M059J (cell line): ENCODE measurements at places on chromosomes 16 and 17.
A peak's percentile ranks its signal among the peaks of the same experiment; 100 is the strongest.

DNA sequence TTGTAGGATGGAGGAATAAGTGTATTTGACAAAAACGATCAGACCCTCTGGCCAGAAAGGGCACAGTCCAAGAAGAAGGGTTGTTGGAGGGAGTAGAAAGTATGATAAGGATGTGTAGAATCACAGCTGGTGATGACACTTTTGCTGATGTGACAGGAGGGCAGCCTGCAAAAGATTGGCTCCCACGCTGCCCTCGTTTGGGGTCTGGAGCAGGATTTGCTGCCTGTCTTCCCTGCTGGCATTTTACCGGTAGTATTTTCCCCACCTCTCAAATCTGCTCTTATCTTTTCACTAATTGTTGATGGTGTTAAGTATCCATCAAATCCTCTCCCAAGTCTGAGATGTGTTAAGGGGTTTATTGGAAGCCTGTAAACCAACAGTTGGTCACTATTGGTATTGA, 208.8 kb downstream of the CCDC182 start:
- DNase-seq, result no peak

DNA sequence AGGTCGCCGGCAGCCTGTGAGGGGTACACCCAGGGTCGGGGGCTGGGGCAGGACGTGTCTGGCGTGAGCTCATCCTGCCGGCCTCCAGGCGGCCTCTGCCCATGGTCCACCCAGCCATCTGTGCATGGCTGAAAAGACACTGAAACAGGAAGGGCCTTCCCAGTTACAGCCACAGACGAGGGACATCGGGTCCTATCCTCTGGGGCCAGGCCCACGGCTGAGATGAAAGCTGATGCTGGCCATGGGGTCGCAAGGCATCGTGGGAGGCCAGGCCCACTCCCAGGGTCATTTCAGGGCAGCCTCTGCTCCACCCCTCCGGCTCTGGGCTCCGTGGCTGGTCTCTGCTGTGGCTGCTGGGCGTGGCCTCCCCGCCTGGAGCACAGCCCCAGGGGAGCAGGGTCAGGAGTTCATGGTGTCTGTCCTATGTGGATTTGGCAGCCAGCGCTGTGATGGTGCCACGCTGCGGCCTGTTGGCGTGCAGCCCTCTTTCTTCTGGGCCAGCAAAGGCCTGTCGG, 16.6 kb upstream of the ATP6V0C start:
- DNase-seq, result no peak

GRCh38 chr17:65182233-65182632, 45.1 kb downstream of the RGS9 start:
- DNase-seq, result no peak

DNA sequence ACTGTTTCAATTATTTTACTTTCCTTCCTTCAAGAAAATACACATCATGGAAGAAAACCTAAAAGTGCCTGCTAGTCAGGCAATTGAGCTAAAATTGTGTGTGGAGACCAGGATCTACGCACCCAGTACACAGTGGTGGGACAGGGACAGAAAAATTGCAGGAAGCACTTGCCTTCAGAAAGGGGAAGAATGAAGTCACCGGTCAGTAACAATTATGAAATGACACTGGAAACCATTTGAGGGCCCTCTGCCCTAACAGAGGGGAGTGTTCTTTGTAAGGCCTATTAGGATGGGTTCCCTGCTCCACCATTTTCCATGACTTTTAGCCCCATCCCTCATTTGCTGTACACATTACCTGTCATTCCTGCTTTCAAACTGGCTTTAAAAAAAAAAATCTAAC, 4.5 kb upstream of the PHAF1 start:
- no peak for DNase-seq

DNA sequence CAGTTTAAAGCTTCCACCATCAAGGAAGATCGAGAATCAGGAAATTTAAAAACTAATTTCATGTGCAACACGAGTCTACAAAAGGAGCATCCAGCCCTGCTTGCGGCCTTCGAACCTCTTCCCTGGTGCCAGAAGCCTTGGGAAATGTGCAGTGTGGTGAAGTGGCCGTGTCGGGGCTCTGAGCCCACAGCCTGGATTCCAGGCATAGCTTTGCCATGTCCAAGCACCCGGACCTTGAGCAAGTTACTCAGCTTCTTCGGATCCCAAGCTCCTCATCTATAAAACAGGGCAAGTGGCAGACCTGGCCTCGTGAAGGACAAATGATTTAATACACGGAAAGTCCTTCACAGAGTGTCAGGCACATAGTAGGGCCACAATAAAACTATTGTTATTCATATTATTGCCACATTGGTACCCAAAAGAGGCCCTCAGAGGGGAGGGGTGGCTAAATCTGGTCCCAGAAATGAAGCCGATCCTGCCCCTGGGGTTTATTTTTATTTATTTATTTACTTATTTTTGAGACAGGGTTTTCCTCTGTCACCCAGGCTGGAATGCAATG, 34.8 kb downstream of the COTL1 start:
- DNase-seq, result no peak

DNA sequence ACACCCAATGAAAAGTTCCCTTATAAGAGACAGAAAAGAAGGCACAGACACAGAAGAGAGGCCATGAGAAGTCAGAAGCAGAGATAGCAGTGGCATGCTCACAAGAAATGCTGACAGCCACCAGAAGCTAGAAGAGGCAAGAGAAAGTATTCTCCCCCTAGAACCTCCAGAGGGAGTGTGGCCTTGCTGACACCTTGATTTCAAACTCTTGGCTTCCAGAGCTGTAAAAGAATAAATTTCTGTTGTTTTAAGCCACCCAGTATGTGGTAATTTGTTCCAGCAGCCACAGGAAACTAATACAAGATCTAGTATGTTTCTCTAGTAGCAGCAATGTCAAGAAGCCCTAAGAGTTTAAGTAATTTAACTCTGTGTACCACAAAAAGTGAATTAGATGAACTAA, 87.2 kb upstream of the NOG start:
- DNase-seq, result no peak

- DNase-seq, result no peak
These were observed 34.4 kb downstream of the CACNA1G start for GRCh38 chr17:50594892-50595291.

DNA sequence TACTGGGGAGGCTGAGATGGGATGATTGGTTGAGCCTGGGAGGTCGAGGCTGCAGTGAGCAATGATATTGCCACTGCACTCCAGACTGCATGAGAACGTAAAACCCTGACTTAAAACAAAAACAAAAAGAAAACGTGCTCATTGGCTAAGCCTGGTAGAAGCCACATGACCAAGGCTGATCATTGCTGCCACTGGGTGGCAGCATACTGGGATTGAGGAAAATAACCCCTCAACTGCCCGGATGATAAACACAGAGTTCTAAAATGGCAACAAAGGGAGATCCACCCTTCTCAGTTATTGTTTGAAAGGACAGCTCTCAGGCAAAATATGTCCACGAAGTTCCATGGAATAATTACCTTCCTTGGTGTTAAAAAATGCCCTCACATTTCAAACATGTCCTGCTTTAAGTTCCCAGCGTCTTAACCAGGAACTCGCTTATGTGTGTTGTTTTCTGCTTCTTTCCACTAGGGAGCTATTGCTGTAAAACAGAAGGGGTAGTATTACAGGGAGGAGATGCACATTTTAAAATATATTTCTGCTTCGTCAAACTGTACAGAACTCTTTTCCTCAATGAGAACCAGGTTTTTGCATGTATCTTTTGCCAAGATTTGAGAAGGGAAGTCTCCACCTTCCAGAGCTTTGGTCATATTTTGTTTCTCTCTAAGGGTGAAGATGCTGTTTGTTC, 675.3 kb downstream of the MAF start:
- DNase-seq, result no peak

DNA sequence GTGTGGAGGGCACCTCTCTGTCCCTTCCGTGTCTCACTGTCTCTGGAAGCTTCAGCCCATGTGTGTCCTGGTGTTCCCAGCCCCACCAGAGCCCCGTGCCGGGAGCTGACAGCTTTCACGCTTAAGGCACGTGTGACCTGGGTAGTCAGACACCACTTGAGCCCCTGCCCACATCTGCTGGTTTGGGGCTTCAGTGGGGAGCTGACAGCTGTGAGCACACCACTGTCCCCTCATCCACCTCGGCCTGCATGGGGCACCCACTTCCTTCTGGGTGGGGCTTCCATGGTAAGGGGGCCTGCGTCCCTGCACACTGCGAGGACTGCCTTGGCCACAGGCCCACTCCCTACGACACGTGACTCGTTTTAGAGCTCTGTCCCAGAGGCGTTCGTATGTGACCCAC, 2.6 kb upstream of the TEDC2 start:
- DNase-seq, result no peak

DNA sequence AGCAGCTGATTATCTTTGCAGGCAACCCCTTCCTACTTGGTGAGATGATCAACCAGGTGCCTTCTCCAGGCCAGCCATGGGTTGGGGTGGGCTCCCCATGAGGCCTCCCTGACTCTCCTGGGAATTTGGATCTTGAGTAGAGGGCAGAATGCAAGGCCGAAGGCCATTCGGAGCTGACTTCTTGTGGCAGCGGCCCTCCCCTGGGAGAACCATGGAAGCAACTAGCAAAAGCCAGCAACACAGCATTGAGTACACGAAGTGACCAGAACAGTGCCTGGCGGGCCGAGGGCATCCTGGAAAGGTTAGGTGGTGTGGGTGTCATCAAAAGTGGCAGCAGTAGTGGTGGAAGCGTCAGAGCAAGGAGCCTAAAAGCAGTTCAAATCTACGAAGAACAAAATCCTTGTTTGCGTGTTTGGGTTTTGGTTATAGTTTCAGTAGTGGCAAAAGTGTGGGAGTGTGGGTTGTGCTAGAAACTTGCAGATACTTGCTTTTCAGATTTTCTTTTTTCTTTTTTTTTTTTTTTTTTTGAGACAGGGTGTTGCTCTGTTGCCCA, 2.0 kb upstream of the ALDH3A1 start:
- DNase-seq, result no peak

- no peak for DNase-seq
These were observed 428 bp downstream of the PHF12 start for GRCh38 chr17:28950752-28951427.

DNA sequence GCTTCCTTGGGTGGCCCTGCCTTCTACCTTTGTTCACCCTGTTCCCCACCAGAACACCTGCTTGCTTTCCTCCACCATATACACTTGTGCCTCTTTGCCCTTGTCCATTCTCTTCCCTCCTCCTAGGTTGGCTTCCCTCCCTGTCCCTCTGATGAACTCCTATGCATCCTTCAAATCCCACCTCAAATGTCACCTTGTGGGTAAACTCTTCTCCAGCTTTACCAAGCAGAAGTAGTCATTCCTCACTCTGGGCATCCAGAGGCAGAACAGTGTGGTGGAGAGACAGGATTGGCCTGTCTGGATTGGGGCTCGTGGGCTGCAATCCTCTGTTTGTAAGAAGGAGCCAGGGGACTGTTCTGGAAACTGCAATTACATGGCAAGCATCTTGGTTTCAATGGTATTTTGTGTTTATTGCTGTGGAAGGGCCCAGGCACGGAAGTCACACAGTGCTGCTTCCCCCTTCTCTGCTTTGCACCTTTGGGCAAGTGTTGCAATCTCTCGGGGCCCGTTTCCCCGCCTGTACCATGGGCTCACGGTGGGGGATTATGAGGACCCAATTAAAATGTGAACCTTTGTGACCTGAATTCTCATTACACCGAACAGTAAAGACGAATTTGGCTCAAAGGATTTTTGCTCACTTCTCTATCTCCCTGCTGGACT, 21.9 kb upstream of the NXPH3 start:
- no peak for DNase-seq

- DNase-seq, result peak; percentile 90
These were observed 126.6 kb downstream of the ANKRD11 start for GRCh38 chr16:89363621-89364393.

- DNase-seq, result peak; percentile 25
These were observed 74.8 kb downstream of the XYLT1 start for GRCh38 chr16:17395849-17396480.

GRCh38 chr17:29650396-29650795, 27.7 kb upstream of the CORO6 start:
- DNase-seq, result no peak

GRCh38 chr16:1291576-1291974, 17.9 kb upstream of the UBE2I start:
- no peak for DNase-seq

DNA sequence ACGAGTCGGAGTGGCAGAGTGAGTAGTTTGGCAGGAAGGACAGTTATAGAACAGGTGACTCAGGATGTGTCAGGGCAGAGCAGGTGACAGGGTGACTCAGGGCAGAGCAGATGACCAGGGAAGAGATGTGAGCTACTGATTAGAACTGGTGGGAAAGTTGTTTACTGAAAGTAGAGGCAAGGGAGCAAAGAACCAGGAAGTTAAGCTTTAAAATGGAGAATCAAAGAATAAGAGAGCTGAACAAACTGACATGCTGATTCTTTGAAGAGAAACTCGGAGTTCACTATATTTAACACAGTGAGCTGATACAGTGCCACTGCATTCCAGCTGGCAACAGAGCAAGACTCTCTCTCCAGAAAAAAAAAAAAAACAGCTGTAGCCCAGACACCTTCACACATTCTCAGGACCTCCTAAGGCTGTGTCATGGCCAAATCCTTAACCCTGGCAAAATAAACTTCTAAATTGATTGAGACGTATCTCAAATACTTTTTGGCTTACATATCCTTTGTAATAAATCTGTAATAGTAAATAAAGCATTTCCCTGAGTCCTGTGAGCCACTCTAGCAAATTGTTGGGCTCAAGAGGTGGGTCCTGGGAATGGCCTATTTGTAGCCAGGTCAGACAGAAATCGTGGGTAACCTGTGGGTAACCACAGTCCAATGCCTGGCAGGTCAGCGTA, 12.3 kb upstream of the UBE2I start:
- peak; percentile 94 for DNase-seq

- DNase-seq, result no peak
These were observed 72.4 kb downstream of the TTC19 start for GRCh38 chr17:16072031-16072430.
